ENCODE measurements at places on chromosomes 13 and 19.

- no peak for DNase-seq
Observed at GRCh38 chr13:87656306-87656705, 14.9 kb upstream of the SLITRK5 start.

DNA sequence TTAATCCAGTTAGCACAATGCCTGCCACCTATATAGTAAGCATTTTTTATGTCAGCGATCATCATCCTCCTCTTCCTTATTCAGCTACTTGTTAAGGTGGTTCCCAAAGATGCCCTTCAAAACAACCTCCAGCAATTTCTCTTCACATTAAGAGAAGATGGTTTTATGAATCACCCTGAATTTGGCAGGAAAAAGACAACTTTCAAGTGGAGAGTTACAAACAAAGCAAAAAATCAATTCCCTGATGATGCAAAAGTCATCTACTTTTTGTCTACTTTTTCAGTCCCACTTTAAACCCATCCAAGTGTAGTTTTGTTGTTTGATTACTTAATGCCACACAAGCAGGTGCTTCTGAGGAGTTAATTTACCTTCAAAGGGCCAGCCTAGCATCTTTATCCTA lies 139.1 kb upstream of the SERP2 start:
- DNase-seq, result no peak

DNA sequence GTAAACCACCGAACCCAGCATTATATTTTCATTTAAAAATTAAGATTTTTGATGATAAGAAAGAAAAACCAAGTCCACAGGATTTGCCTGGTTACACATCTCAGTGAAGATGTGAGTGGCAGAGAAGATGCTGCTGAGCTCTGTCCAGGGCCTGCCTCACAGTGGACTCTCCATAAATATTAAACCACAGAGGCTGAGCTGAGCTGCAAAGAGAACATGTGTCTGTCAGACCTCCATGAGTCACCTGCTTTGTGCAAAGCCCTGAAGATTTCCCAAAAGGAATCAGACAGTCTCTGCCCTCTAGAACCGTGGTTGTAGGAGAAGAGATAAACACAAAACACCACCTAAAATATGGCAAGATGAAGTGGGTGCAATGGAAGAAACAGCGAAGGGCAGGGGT lies 127.2 kb upstream of the TSC22D1 start:
- no peak for DNase-seq

GRCh38 chr13:32314271-32315237 lies 609 bp downstream of the ZAR1L start:
- DNase-seq, result peak; percentile 23

DNA sequence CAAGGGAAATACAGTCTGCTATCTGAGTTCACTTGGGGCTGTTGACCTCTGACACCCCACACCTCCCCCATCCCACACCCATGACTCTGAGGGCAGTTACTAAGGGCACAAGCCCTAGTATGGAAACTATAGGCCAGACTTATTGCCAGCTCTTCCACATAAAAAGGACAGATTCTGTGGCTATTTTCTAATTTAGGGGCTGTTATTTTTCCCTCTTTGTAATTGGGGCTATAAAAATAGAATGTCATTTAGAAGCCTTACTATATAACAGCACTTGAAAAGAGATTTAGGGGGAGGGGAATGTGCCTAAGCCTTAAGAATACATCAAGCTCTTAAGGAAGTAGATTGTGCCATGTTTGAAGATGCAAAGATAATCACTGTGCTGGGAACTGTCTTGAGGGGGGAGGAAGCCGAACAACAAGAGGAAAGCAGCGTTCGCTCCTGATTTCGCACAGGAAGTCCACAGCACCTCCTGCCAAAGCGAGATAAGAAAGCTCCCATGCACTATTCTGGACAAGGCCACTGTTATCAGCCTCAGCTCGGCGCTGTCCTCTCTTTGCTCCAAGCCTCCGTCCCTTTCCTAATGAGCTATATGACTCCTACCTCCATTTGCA lies 86.6 kb downstream of the FLT1 start:
- DNase-seq, result peak; percentile 14

- no peak for DNase-seq
Observed at GRCh38 chr13:85261757-85262346, 537.4 kb downstream of the SLITRK6 start.

- no peak for DNase-seq
Observed at GRCh38 chr13:101648766-101649487, 196.5 kb downstream of the ITGBL1 start.

DNA sequence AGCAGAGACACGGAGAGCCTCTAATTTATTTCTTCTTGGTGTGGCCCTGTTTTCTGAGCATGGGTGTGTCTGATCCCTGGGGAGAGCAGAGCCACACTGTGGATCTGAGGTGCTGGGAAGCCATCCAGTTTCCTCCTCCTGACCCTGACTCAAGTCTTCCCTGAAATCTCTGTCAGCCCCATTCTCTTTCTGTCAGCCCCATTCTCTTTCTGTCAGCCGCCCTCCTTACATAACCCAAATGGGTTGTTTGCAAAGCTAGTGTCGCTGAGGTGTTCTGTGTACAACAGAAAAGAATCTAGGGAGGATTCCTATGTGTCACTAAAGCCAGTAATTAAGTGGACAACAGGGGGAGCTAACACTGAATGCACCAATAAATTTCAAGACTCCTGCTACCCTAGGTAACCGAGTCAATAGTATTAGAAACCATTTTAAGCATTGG lies 50.2 kb downstream of the LRCH1 start:
- DNase-seq, result no peak

DNA sequence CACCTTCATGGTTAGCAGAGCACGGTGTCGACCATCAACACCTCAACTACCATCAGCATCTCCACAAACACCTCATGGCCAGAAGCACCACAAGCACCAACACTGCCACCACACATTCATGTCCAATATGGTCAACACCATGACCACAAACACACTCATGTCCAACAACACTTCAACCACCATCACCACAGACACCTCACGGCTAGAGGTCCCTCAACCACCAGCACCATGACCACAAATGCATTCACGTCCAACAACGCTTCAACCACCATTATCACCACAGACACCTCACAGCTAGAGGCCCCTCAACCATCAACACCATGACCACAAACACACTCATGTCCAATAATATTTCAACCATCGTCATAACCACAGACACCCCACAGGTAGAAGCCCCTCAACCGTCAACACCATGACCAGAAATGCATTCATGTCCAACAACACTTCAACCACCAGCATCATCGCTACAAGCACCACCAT lies 10.2 kb downstream of the TRAPPC5 start:
- no peak for DNase-seq

GRCh38 chr13:65971541-65971940 lies 1258.6 kb downstream of the PCDH9 start:
- DNase-seq, result no peak

GRCh38 chr19:13057147-13057572 lies 45.5 kb downstream of the LYL1 start:
- no peak for DNase-seq

DNA sequence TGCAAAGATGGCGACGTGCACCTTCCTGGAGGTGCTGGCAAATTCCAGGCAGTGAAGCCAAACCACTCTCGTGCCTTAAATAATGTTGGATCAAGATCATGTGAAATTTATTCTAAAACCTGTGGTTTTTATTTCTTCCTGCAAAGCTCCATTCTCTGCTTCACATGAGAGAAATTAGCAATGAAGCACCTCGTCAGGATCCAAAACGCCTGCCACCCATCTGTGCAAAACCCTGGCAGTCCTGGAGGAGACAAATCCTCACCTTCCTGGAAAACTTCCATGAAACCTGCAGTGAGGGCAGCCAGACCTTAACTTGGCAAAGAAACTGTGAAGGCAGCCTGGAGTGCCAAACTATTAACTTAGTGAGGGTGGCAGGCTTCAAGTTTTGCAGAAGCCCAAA lies 47.6 kb downstream of the CHST8 start:
- no peak for DNase-seq

DNA sequence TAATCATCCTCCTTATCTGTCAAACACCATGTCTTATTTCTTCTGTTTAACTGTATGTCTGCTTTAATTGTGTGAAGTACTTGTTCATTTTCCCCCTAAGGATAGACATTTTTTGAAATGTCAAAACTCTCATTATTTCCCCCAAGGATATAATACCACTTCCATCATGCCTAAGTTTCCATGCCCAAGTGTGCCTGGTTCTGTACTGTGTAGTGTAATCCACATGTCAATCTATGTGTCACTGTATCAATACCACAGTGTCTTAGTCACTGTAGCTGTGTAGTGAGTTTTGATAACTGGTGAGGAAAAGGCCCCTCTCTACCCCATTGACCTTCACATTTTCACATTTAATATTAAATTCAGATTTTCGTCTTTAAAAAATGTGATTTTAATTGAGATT lies 1265.5 kb downstream of the PCDH9 start:
- DNase-seq, result no peak

- DNase-seq, result no peak
Observed at GRCh38 chr19:47651691-47652090, 42.8 kb downstream of the BICRA start.

- no peak for DNase-seq
Observed at GRCh38 chr13:109235901-109236300, 550.5 kb downstream of the IRS2 start.

DNA sequence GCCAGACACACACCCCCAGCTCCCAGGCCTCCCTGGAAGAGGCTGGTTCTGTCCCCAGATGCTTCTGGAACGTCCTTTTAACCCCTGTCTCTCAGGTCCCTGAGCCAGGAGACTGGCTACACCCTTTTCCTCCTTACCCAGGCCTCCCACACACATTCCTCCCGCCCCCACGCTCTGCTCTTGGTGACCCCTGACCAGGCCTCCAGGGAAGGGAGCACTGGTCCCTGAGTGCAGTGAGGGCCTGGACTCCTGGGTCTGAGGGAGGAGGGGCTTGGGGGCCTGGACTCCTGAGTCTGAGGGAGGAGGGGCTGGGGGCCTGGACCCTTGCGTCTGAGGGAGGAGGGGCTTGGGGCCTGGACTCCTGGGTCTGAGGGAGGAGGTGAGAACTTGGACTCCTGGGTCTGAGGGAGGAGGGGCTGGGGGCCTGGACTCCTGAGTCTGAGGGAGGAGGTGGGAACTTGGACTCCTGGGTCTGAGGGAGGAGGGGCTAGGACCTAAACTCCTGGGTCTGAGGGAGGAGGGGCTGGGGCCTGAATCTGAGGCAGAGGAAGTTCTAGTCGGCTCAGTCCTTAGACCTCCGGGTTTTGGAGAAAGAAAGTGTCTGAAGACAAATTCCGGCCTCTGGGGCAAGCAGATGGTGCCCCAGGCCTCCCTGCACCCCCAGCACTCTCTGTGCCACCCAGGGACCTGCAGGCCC lies 527 bp downstream of the KLK6 start:
- DNase-seq, result no peak

DNA sequence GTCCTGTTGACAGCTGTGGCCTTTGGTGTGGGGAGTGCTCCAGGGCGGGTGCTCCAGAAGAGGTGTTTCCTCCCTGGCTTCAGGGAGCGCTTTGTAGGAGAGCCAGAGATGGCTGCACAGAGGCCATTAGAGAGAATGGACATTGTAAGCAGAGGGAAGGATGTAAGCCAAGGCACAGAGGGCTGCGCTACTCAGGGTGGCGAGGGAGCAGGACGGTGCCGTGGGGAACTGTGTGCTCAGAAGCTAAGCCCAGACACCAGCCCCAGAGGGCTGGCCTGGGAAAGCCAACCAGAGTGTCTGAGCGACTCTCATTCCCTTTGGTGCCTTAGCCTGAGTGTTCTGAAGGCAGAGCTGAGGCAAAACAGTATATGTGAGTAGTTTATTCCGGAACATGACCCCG lies 92.2 kb downstream of the TSHZ3 start:
- no peak for DNase-seq

DNA sequence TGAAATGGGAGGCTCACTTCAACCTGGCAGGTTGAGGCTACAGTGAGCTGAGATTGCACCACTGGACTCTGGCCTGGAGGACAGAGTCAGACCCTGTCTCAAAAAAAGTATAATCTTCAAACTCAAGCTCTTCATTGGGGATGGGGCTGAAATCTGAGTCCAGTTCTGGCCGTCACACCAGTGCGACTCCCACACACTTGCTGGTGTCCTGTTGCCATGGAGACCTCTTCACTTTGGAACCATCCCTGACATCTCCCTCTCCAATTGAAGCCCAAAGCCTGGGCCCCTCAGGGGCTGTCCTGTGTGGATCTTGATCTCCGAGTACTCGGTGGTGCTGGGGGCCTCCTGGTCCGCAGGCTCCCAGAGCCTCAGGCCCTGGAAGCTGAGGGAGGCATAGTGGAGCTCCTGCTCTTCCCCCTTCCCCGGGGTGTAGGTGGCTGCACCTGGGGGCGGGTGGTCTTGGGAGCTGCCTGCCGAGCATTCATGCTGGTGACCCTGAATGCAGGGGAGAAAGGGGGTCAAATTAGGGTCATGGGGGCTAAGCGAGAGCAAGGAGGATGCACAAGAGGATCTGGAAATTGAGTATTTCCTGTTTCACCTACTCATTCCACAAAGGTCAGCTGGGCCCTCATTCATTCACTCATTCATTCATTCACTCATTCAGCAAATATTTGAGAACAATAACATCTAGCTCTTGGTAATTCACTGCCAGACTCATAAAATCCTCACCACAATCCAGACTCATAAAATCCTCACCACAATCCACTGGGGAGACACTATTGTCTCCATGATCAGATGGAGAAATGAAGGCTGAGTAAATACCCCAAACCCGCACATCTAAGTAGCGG lies 11.0 kb downstream of the SIGLEC11 start:
- no peak for DNase-seq

- DNase-seq, result no peak
Observed at GRCh38 chr13:69199664-69200063, 908.0 kb upstream of the ATXN8OS start.

DNA sequence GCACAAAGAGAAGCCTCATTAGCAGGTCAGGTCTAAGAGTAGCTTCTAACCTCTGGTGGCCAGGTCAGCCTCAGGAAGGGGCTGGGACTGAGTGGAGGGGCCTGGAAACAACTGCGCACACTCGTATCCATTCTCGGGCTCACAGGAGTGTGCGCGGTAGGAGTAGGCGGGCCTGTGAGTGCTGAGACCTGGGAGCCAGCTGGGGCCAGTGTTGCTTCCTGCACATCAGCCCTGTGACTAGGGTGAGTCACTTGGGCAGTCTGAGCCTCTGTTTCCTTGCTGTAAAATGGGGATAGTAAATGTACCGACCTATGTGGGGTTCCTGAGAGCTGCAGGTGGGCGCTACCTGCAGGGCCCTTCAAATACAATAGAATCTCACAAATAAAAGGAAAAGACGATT lies 26.9 kb downstream of the SIN3B start:
- no peak for DNase-seq

DNA sequence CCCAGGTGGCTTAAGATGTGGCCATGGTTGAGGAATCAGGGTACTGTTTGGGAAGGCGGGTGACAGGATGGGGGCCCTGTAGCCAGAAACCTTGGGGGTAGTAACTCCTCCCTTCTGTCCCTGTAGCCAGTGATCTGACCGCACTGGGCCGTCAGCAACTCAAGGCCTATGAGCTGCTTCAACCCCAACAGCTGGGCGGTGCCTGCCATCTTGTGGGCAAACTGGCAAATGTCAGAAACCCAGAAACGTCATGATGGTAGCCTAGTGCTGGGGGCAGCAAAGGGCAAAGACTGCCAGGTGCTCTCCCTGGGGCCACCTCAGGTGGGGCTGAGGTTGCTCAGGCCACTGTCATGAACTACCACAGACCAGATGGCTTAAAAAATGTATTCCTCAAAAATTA lies 3.5 kb downstream of the COPE start:
- no peak for DNase-seq

GRCh38 chr13:106548064-106548696 lies 12.7 kb upstream of the EFNB2 start:
- DNase-seq, result no peak

GRCh38 chr13:99192480-99192879 lies 8.2 kb upstream of the UBAC2 start:
- no peak for DNase-seq

- DNase-seq, result no peak
Observed at GRCh38 chr19:19271828-19272599, 1.1 kb downstream of the TM6SF2 start.

All from left renal pelvis (tissue), 4 donors.